NCI-H1436 (cell line): ENCODE measurements at places on chromosomes 7 and 10.

DNA sequence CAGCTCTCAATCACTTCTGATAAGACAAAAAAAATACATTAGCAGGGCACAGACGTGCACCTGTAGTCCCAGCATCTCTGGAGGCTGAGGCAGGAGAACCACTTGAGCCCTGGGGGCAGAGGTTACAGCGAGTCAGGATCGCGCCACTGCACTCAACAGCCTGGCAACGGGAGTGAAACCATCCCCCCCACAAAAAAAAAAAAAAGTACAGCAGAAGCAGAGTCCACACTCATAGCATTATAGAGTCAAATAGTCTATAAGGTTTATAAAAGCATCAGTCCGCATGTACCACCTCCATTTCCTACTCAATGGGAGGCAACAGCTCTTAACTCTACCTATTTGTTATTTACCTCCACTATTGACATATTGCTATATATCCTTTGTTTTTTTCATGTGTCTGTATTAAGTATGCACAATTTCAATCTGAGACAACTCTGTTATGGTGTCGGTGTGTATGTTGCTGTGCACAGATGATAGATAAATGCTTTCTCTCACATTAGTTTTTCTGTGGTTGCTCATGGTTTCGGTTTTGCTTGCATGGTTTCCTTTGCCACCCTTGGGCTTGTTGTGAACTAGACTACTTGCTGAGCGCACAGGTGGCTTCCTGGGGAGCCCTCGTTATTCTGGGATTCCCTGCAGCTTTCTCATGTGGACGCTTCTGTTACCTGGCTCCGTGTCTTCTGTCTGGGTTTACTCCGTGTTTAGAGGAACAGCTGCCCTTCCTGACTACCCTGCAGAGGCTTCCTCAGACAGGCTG, 40.4 kb downstream of the PROSER2 start:
- no peak for DNase-seq

GRCh38 chr10:115918812-115919211, 354.2 kb downstream of the GFRA1 start:
- DNase-seq, result no peak

DNA sequence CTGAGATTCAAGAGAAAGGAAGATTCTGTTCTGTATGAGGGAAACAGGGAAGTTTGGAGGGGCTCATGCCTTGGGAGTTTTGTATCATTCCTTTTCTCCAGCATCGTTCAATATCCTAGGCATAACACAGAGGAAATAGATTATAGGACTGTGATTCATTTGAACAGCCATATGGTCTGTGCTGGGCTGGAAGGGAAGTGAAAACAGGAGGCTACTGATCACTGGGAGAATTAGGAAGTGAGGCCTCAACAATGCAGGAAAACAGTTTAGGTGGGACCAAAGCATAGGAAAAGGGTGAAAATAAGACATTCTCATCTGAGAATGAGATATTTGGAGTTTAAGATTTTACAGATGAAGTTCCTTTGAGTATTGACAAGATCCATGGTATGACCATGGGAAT, 70.7 kb upstream of the MKX start:
- DNase-seq, result no peak

- DNase-seq, result no peak
Observed at GRCh38 chr10:29319205-29319781, 30.4 kb downstream of the LYZL1 start.
